ENCODE measurements at places on chromosomes 3 and 15. TPM values are rescaled to one million over a fixed set of nuclear protein-coding genes. Genes with fewer than 3 reads are reported as not detected.

GRCh38 chr3:187747506-187747905 lies 2.2 kb upstream of the BCL6 start:
- no peak for DNase-seq

DNA sequence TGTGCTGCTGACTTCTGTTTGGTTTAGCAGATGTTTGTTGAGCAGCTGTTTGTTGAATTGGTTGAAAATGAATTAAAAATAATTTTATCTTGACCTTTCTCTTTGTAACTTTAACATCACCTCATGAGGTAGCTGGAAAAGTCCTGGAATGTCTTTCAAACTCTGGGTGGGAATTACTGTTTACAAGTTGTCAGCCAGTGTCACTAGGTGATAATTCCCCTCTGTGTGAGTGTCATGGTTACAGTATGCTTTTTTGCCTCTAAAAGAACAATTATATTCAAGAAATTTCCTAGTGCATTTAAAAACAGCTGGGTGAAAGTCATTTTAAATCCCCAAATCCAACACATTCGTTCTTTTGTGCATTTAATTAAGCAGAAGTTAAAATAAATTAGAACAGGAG lies 113.2 kb downstream of the PTPRG start:
- DNase-seq = no peak

GRCh38 chr3:169748670-169749069 lies 16.2 kb downstream of the TERC start:
- no peak for DNase-seq

DNA sequence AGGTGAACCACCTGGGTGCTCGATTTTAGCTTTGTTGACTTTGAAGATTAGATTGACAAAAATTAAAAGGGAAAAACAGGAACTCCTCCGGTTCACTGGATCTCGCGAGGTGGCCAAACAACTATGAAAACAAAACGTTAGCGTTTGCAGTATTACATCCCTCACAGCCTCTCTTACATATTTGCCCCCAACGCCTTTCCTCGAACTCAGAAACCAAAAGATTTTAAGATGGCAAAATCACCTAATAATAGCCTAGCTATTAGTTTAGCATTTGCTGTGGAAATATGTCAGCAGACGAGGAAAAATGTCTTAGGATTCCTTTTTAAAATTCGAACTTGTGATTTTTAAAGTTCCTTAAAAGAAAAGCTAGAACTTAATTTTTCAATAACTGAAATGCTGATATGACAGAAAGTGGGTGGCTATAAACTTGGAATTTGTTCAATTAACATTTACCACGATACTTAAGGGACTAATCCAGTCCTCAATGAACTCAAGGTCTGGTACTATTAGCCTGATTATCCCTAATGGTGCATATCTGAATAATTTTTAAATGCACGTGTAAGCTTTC lies 491 bp upstream of the SENP7 start:
- no peak for DNase-seq

Gene HHLA2
- 276 TPM for total RNA-seq

Gene ZBBX
- not detected for total RNA-seq

Gene STOML1
- 11.5 TPM for total RNA-seq
